ENCODE measurements at places on chromosomes 5 and 9. TPM values are rescaled to one million over a fixed set of nuclear protein-coding genes. Genes with fewer than 3 reads are reported as not detected.

Gene IL3
- total RNA-seq = not detected

DNA sequence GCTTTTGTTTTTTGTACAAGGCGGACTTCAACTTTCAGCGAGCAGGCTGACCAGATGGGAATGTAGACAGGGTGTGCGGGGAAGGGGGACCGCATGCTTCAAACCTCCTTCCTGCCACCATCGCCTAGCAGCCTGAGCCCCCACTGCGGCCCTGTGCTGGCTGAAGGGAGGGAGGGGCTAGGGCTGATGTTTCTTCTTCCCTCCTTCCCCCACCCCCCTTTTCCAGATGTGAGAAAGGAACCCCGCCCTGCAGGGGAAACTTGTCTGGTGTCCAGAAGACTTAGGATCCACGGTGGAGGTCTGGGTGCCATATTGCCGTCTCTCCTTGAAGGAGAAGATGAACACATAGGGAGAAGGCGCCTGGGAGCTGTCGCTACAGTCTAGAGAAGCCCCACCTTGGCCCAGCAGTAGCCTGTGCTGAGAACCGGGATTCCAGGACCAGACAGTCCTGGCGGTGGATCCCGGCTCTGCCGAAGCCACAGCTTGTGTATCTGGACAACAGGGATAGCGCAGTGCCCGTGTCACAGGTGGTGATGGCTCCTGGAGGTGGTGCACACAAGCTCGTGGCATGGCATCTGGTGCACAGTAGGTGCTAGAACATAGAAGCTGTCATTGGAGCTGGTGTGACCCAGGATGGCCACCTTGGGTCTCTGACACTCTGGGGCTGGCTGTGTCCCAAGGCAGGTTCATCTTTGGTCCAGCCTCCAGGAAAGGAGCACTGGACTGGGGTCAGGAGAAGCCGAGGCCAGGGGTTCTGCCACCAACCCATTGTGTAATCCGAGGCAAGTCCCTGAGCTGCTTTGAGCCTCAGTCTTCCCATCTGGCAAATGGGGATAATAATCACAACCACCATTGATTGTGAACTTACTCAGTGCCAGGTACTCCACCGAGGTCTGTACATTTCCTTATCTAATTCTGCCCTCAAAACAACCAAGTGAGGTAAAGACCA, 205.6 kb downstream of the C9orf50 start:
- DNase-seq = no peak
- H3K36me3 ChIP-seq = no peaks in the 10 kb centered on the region
- H3K27me3 ChIP-seq = peaks cover 4% of the 10 kb centered on the region

DNA sequence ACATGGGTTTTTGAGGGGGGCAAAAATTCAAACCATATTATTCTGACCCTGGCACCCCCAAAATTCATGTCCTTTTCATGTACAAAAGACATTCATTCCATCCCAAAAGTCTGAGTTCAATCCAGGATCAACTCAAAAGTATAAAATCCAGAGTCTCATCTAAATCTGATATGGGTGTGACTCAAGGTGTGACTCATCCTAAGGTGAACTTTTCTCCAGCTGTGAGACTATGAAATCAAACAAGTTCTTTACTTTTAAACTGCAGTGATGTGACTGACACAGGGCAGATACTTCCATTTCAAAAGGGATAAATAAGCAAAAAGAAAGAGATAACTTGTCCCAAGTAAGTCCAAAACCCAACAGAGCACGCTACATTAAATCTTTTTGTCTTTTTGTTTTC, 20.6 kb upstream of the CYLC2 start:
- H3K36me3 ChIP-seq = no peaks in the 10 kb centered on the region
- H3K27ac ChIP-seq = no peak overlapping the region
- H3K27me3 ChIP-seq = no peaks in the 10 kb centered on the region
- H3K4me3 ChIP-seq = no peak overlapping the region
- DNase-seq = no peak
- H3K4me1 ChIP-seq = no peaks in the 10 kb centered on the region

DNA sequence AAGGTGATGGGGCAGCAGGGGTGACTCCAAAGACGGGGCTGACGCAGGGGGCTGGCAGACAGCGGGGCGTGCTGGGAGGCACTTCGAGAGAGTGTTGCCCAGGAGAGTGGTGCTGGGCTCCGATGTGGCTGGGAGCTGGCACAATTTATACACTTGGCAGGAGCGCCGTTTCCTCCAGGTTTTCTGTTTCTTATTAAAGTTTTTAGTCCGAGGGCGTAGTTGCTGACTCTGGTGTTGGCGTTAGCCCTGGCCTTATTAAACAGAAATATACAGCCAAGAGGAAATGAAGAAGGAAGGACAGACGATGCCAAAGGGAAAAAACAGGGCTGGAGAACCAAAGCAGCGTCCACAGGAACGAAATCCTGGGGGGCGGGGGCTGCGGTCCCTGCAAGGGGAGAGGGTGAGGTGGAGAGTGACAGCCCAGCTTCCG, 139.6 kb upstream of the PHYKPL start:
- H3K4me3 ChIP-seq = no peak overlapping the region
- no peaks in the 10 kb centered on the region for H3K4me1 ChIP-seq
- DNase-seq = no peak
- no peaks in the 10 kb centered on the region for H3K27me3 ChIP-seq
- no peaks in the 10 kb centered on the region for H3K36me3 ChIP-seq
- no peak overlapping the region for H3K27ac ChIP-seq

- H3K4me1 ChIP-seq = no peaks in the 10 kb centered on the region
- H3K4me3 ChIP-seq = no peak overlapping the region
- no peak for DNase-seq
Observed at GRCh38 chr5:98470747-98471146, 302.7 kb upstream of the RGMB start.

GRCh38 chr9:28456861-28457260, 883.6 kb upstream of the C9orf72 start:
- H3K36me3 ChIP-seq = no peaks in the 10 kb centered on the region
- no peaks in the 10 kb centered on the region for H3K4me1 ChIP-seq
- no peak overlapping the region for H3K27ac ChIP-seq
- H3K27me3 ChIP-seq = no peaks in the 10 kb centered on the region

Gene UNC5A
- not detected for total RNA-seq

- H3K4me1 ChIP-seq = no peaks in the 10 kb centered on the region
- no peak overlapping the region for H3K4me3 ChIP-seq
- H3K27me3 ChIP-seq = peaks cover 14% of the 10 kb centered on the region
Observed at GRCh38 chr5:171520300-171521174, 101.1 kb downstream of the FGF18 start.

- H3K27me3 ChIP-seq = peaks cover 9% of the 10 kb centered on the region
- H3K4me3 ChIP-seq = no peak overlapping the region
- H3K4me1 ChIP-seq = no peaks in the 10 kb centered on the region
- H3K27ac ChIP-seq = no peak overlapping the region
- no peak for DNase-seq
- H3K36me3 ChIP-seq = no peaks in the 10 kb centered on the region
Observed at GRCh38 chr5:179371121-179371510, 25.9 kb upstream of the ADAMTS2 start.

GRCh38 chr9:134324359-134325095, 1.7 kb upstream of the RXRA start:
- no peak for DNase-seq
- no peaks in the 10 kb centered on the region for H3K27me3 ChIP-seq
- no peaks in the 10 kb centered on the region for H3K4me1 ChIP-seq
- no peaks in the 10 kb centered on the region for H3K36me3 ChIP-seq

GRCh38 chr9:102832814-102833213, 162.3 kb upstream of the CYLC2 start:
- no peaks in the 10 kb centered on the region for H3K27me3 ChIP-seq
- H3K36me3 ChIP-seq = no peaks in the 10 kb centered on the region
- H3K27ac ChIP-seq = no peak overlapping the region
- H3K4me1 ChIP-seq = no peaks in the 10 kb centered on the region
- H3K4me3 ChIP-seq = no peak overlapping the region

DNA sequence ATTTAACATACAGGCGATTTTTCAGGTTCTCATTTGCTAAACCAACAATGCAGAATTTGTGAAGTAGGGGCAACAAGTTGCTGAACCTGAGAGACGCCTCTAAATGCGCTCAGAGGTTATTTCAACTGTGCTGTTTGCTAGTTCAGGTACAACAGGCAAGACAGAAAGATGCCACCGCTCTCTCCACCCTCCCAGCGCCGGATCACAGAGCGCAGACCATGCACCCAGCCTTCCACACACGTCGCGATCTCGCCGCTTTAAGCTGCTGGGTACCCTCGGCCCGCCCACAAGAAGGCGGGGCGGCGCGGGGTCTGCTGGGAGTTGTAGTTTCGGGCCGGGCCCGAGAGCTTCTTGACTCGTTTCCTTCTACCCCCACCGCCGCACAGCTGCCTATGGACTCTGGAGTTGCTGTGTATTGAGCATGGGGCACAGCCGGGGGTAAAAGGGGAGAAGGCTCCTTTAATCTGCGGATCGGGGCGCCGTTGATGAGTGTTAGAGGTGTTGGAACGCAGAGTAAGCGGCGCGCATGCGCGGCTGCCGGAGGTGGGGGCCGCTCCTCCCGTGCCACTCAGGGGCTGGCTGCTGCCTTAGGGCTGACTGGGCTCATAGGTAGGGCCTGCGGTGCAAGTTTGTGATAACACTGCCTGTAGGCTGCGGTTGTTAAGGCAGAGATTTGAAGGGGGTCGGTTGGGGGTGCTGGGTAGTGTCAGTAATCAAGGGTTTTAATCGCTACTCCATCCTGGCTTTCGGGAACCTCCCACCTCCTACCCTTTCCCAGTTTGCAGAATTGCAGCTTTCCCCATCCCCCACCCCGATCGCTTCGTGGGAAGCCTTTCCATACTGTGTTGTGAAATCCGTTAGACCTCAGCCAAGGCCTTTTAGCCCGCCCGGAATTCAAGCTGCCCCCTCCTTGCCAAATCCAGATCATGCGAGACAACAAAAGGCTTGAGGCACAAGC, 40.3 kb upstream of the ABCA1 start:
- H3K4me3 ChIP-seq = peak overlapping the region; percentile 48
- no peaks in the 10 kb centered on the region for H3K4me1 ChIP-seq
- H3K27me3 ChIP-seq = peaks cover 22% of the 10 kb centered on the region
- no peaks in the 10 kb centered on the region for H3K36me3 ChIP-seq
- no peak overlapping the region for H3K27ac ChIP-seq

- no peaks in the 10 kb centered on the region for H3K36me3 ChIP-seq
- H3K4me3 ChIP-seq = no peak overlapping the region
Observed at GRCh38 chr9:93286252-93287188, 102.6 kb downstream of the WNK2 start.

- no peak for DNase-seq
- H3K36me3 ChIP-seq = no peaks in the 10 kb centered on the region
- no peak overlapping the region for H3K4me3 ChIP-seq
Observed at GRCh38 chr5:3325972-3326840, 269.4 kb upstream of the IRX1 start.

DNA sequence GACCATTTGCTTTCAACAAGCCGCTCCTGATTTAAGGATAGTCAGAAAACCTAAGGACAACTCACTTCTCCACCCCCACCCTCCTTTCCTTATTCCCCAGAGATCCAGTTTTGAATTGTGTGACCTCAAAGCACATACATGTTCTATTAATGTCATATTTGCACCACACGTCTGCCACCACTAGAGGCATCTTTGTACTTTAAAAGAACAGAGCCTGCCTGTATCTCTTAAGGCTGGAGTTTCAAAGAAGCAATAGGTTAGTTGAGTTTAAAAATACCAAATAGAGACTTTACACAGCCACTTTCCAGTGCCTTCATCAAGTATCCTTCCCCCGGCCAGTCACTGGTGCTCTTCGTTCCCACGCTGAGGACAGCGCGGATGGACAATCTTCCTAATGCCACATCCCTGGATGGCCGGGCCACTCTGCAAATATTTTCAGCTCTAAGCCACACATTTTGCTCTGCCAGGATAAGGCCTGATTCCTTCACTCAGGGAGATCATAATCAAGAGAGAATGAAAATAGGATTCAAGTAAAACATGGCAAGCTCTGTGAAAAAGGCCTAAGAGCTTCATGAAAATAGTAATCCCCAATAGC, 146.3 kb downstream of the SNCAIP start:
- H3K27ac ChIP-seq = no peak overlapping the region
- no peak overlapping the region for H3K4me3 ChIP-seq
- no peak for DNase-seq
- H3K27me3 ChIP-seq = no peaks in the 10 kb centered on the region
- H3K36me3 ChIP-seq = no peaks in the 10 kb centered on the region
- H3K4me1 ChIP-seq = no peaks in the 10 kb centered on the region

DNA sequence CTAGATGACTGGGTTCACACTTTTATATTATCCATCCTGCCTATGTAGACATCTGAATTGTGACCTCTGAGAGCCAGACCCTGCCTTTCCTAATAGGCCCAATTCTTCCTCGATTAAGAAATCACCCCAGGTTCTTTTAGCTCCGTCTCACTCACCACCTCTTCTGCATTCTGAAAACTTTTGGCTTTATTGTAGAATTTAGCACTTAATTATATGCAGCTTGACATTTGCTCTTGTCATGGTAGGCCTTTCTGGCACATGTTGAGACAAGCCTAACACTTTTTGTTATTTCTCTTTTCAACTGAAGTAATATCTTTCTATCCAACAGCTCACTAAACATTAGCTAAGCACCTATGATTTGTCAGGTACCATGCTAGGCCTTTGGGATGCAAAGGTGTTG, 163.3 kb downstream of the INSYN2B start:
- H3K4me1 ChIP-seq = no peaks in the 10 kb centered on the region
- H3K4me3 ChIP-seq = no peak overlapping the region
- H3K27me3 ChIP-seq = no peaks in the 10 kb centered on the region
- DNase-seq = no peak
- H3K27ac ChIP-seq = no peak overlapping the region

GRCh38 chr9:106964822-106965525, 102.0 kb downstream of the ZNF462 start:
- no peaks in the 10 kb centered on the region for H3K27me3 ChIP-seq
- H3K4me1 ChIP-seq = no peaks in the 10 kb centered on the region
- no peak overlapping the region for H3K27ac ChIP-seq
- DNase-seq = no peak
- H3K4me3 ChIP-seq = no peak overlapping the region

Gene OR1Q1
- total RNA-seq = not detected

DNA sequence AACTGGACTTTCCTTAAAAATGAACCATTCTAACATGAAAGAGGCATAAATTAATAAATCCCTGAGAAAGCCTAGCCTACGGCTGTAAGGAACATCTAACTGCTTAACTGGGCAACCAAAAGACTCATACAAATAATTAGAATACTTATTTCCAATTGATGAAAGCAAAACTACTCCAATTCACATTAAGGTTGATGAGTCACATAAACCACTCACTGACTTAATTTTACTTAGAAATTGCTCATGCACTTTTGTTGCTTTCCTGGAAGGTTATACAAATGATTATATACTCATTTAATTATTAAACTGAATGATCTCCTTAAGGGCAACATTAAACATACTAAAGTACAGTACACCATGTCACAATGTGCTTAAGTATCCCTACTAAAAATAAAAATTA, 101.9 kb downstream of the NFIB start:
- no peak overlapping the region for H3K4me3 ChIP-seq
- no peak overlapping the region for H3K27ac ChIP-seq
- H3K4me1 ChIP-seq = no peaks in the 10 kb centered on the region
- no peaks in the 10 kb centered on the region for H3K27me3 ChIP-seq
- no peaks in the 10 kb centered on the region for H3K36me3 ChIP-seq

- no peak overlapping the region for H3K4me3 ChIP-seq
- H3K27me3 ChIP-seq = peaks cover 13% of the 10 kb centered on the region
- H3K27ac ChIP-seq = no peak overlapping the region
- H3K36me3 ChIP-seq = no peaks in the 10 kb centered on the region
Observed at GRCh38 chr5:174916227-174916626, 191.8 kb downstream of the MSX2 start.

Measured in T-cell (primary cell).